ENCODE measurements at places on chromosomes 7 and 10.

DNA sequence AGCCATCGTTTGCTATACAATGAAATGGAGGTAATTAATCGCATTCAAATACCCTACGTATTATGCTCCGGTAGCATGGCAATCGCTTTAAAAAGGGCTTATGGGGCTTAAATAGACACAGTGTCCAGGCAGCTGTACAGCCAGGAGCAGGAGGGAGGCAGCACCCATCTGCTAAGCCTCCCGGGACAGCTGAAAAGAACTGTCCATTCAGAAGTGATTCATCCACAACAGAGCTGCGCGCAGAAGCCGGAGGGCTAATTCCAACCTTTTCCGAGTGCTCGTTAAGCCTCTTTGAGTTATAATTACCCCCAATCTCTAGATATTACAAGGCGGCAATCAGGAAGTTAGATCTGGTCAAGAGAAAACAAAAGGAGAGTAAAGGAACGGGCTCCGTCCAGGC, 58.3 kb downstream of the DPYSL4 start:
- DNase-seq = no peak

- DNase-seq = no peak
These were observed 26.2 kb downstream of the CCDC3 start for GRCh38 chr10:12975266-12975665.

DNA sequence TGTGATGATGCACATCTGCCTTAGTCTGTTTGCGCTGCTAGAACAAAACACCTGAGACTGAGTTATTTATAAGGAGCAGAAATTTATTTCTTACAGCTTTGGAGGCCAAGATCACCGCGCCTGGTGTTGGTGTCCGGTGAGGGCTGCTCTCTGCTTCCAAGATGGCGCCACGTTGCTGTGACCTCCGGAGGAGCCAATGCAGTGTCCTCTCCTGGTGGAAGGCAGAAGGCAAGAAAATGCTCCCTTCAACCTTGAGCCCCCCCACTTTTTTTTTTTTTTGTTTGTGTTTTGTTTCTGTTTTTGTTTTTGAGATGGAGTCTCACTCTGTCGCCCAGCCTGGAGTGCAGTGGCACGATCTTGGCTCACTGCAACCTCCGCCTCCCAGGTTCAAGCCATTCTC, 16.0 kb upstream of the ACTR3B start:
- no peak for DNase-seq

DNA sequence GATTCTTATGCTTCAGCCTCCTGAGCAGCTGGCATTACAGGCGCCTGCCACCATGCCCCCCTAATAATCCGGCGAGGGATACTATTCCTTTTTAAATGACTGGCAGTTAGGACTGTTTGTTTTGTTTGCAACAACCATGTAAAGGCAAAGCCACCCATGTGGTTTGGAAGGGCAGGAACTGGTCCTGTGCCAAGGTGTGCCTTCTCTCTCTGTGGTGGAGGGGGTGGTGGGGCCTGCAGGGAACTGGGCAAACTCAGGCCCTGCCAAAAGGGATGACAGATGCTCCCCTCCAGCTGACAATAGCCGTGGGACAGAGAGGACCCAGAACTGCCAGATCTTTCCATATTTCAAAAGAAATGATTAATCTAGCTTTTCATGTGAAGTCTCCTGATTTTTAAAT, 23.5 kb upstream of the WAPL start:
- DNase-seq = no peak

DNA sequence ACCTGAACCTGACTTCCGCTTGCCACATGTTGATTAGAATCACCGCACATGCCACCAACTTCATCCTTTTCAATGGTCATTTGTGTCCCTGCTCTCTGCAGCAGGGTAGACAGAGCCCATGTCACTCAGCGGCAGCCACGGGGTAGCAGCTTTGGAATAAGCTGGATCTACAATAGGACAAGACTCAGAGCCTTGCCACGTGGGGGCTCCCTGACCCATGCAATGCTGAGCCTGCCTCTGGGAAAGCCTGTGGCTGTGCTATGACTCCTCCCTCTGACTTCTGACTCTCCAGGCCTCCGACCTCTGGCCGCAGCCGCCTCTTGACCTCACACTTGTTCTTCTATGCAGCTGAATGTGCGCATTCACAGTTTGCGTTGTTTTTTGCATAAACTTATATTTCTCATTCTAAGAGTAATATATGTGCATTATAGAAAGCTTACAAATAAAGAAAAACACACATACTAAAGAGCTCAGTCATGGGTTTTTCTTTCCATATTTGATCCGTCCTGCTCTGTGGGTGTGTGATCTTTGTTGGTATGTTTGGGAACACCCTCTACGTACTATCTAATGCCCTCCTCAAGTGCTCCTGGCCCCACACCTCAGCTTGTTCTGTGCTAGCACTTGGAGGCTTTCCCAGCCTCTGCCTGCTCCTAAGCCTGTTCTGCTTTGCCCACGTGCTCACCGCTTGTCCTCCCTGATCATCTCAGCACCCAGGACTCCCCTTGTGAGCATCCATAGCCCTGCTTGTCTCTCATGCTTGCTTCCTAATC, 198.0 kb upstream of the MKI67 start:
- no peak for DNase-seq

GRCh38 chr10:16995867-16996529, 133.6 kb downstream of the CUBN start:
- DNase-seq = no peak

DNA sequence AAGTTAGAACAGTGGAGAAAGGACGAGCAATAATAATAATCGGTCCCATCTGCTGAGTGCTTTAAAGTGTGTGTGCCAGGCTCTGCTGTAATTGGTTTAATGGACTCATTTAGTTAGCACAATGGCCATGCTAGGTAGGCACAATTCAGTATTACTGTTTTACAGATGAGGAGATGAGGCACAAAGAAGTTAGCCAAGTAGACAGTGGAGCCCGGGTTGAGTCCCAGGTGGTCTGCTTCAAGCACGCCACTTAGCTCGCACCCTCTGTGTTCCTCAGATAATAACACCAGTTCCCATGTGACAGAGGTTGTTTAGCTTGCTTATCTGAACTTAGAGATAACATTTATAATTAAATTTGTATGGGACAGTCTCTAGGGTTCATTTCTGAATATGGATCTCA, 101.6 kb upstream of the GJD4 start:
- no peak for DNase-seq

- no peak for DNase-seq
These were observed 1.1 kb downstream of the NDST2 start for GRCh38 chr10:73810358-73810734.

- DNase-seq = no peak
These were observed 70.4 kb downstream of the COA1 start for GRCh38 chr7:43658718-43659548.

- DNase-seq = no peak
These were observed 1292.0 kb downstream of the XPNPEP1 start for GRCh38 chr10:108631332-108631731.

GRCh38 chr7:106915407-106915806, 50.3 kb downstream of the PIK3CG start:
- no peak for DNase-seq

DNA sequence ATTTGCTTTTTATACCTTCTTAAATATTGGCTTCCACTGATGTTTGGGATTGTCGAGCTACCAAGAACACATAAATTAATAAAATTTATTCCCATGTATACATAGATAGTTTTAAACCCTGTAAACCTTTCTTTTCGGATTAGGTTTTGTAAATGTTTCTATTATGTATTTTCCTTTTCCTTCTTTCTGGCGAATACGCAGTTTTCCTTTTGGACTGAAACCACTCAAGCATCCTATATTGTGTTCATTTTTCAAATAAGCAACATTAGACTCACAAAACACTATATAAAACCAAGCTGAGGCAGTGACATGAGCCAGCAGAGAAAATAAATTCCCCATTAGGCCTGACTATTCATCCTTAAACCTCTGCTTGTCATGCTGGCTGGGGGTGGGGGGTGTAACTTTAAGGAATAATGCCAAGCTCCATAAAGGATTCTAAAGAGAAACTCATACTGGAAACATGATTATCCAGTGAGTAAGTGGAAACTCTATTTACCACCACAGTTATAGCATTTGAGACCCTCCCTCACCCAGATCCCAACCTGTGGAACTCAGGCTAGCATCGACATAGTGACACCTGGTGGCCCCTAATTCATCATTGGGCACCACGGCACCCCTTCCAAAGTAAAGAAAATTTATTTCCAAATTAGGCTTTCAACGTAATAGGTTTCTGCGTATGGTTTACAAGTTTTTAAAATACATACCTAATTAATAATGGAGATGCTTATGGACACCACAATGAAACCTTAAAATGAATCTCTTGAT, 86.5 kb upstream of the CELF2 start:
- no peak for DNase-seq
